ENCODE measurements at places on chromosomes 2 and 18.

DNA sequence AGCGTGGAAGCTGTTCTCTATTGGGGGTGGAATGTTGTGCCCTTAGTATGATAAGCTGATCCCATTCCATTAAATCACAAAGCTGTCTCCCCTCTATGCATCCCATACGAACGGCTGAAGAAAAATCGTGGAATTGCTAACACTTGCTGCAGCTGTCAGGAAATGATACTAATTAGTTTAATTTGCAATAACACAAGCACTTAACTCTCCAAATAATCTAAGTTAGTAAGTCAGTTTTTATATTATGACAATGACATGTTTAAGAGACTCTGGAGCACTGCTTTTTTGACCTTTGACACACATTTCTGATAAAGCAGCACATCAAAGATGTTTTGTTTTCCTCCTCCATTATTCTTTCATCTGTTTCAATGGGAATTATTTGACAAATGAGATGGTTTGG, 123.7 kb upstream of the SATB2 start:
- DNase-seq, result no peak

- DNase-seq, result no peak
These were observed 7.7 kb downstream of the MDH1 start for GRCh38 chr2:63596401-63596883.

GRCh38 chr2:215851696-215852095, 161.7 kb downstream of the MREG start:
- DNase-seq, result no peak

DNA sequence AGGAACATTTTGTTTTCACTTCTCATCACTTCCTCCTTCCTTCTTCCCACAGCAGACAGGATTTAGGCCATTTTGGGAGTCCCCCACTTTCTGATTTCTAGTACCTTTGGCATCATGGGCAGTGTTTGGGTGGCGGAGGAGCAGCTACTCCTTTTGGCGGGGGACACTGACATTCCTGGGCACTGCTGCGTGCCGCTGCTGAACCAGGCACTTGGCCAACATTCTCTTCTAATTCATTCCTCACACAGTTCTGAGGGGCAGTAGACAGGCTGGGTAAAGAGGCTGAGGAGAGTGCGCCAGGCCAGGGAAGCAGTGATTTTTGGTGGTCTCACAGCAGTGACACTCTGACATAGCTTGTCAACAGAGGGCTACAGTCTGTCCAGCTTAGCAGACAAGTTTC, 270.2 kb downstream of the LOXHD1 start:
- no peak for DNase-seq

GRCh38 chr18:62784966-62785413, 69.6 kb downstream of the PHLPP1 start:
- DNase-seq, result no peak

- no peak for DNase-seq
These were observed 168.2 kb downstream of the VWC2L start for GRCh38 chr2:214579035-214579434.

DNA sequence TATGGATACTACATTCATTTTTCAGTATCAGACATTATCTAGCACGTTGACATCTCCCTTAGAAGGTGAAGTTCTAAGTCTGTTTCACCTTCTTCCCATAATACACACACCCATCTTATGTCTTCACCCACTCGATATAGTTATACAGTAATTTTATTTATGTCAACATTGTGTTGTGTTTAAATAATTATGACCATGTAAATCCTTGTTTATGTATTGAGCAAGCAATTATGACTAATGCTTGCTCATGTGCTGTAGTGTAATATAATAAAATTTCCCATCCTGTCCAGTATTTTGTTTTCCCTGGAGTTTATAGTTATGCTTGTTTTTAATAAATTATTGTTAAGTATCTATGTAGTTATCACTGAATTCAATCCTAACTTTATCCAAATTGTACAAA, 163.2 kb downstream of the MTX2 start:
- DNase-seq, result no peak

DNA sequence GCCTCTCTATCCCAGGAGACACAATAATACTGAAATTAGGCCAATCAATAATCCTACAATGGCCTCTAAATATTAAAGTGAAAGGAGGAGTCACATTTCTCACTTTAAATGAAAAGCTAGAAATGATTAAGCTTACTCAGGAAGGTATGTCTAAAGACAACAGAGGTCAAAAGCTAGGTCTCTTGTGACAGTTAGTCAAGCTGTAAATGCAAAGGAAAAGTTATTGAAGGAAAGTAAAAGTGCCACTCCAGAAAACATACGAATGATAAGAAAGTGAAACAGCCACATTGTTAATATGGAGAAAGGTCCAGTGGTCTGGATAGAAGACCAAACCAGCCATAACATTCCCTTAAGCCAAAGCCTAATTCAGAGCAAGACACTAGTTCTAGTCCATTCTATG, 9.5 kb downstream of the SESTD1 start:
- no peak for DNase-seq

DNA sequence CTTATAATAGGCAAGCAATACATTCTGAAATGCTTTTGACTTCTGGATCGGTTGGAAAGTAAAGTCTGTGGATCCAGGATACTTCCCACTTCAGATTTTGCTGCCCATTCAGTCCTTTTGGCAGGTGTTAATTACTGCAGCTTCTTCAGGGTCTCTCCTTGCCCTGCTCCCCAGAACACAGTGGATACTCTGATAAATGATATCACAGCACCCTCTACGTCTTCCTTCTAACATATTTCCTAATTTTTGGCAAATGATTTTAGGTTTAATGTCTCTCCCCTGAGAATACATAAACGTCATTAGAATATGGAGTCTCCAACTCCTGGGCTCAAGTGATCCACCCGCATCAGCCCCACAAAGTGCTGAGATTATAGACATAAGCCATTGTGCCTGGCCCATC, 249.8 kb downstream of the NYAP2 start:
- no peak for DNase-seq

- no peak for DNase-seq
These were observed 39.5 kb downstream of the THNSL2 start for GRCh38 chr2:88209521-88210131.

DNA sequence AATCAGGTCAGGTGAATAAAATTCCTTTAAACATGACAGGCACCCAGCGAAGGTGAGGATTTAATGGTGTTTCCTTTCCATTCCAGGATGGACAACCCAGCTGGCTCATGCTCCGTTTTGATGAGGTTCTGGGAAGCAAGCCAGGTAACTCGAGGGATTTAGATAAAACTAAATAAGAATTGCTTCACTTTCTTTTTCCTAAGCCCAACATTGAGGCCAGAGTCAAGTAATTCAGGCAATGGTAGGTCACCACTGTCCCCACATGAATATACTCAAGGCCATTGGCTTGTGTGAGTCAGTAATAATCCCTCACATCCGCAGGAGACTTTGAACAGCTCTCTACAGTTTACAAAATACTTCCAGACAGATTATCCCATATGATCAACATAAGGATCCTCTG, 16.2 kb upstream of the LRATD1 start:
- no peak for DNase-seq

- no peak for DNase-seq
These were observed 1146.6 kb downstream of the RPIA start for GRCh38 chr2:89837962-89838625.

DNA sequence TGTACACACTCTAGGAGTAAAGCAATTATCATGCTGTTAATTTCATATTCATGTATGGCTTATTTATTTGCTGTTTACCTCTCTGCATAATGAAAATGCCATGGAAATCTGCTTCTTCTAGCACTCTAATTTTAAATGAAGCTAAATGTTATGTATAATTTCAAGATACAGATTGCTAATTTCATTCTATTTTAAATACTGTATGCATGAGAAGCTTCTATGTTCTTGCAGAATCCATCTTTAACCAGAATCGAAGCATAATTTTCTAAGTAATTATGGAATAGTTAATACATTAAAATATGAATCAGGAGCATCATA, 127.2 kb downstream of the UBE2E3 start:
- no peak for DNase-seq

- DNase-seq, result no peak
These were observed 20.6 kb downstream of the ANTXR1 start for GRCh38 chr2:69033461-69034095.

DNA sequence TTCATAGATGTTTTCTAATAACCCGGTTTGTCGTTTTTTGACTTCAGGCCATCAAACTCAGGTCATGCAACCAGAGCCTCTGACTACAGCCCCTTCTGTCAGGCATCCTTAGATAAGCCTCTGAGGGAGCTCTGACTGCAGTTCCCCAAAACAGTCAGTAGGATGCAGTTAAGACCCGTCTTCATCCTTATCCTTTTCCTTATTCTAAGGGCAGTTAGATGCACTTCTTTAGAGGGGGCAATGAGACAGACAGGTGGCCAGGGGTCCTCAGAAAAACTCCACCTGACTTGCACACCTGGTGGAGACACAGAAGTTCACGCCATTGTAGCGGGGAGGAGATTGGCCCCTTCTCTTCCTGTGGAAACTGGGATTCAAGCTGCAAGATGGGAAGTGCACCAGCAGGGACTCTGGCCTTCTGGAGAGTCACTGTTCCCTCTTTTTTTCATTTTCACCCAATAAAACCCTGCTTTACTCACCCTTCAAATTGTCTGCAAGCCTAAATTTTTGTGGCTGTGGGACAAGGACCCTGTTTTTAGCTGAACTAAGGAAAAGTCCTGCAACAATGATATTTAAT, 104.8 kb upstream of the TFPI start:
- DNase-seq, result no peak

DNA sequence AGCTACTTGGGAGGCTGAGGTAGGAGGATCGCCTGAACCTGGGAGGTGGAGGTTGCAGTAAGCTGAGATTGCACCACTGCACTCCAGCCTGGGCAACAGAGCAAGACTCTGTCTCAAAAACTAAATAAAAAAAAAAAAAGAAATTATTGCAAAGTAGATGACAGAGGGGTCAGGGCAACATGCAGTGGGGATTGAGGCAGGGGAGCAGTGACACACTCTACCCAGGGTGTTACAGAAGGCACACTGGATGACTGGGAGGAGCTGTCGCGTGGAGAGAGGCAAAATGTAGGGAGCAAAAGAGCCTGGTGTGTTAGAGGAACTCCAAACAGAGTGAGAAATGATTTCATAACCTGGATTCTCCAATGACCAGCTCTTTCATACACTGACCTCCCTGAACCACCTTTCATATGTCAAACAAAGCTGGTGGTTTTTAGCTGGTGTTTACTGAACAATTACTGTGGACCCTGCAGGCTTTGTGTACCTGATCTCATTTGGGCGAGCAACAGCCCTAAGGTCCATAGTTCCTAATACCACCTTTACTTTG, 22.1 kb downstream of the FBXO41 start:
- DNase-seq, result no peak

DNA sequence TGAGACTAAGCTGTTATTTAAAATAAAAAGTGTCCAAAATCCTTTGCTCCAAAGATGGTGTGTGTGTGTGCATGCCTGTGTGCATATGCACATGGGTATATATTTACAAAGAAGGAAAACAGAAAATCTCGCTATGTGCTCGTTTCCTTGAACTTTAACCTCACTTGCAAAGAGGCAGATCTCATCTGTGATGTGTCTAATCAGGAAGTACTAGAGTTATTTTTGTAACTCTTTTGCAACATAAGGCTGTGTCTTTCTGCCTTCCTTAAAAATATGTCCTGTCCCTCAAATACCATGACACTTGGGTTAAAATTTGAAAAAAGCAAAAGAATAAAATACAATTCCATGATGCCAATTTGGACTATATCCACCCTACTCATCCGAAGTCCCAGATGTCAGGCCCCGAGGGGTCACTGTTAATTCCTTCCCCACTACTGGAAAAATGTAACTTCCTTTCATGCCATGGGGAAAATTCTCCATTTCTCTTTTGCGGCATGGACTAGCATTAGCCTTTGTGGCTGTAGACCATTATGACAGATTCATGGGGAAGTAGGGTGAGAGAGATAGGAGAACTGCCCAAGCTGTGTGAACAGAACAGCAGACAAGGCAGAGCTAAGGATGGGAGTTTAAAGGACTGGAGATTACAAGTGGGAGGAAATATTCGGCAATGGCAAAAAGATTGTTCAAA, 191.3 kb downstream of the MYO1B start:
- DNase-seq, result no peak

DNA sequence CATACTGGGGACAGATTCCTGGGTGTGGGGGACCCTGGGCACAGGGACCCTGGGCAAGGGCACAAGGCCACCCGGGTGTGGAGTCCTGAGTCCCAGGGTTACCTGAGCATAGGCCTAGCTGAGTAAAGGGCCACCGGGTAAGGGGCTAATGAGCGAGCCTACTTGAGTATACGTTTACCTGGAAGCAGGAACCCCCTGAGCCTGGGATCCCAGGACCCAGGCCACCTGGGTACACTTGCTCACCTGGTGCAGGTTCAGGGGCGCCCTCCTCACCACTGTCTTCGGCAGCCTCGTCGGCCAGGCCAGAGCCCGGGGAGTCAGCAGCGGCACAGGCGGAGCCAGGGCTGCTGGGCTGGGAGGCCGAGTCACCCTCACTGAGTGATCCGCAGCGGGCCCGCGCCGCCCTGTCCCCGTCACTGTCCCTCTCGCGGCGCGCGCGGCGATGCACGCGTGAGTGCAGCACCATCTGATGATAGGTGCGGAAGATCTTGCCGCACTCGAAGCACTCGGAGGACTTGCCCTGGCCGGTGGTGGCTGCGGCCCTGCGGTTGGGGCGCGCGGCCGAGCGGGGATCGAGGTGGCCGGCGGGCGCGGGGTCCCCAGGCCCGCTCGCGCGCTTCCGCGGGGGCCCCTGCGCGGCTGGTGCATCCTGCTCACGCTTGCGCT, 53.9 kb downstream of the ZNF516 start:
- no peak for DNase-seq

GRCh38 chr2:20430461-20431300, 16.2 kb upstream of the RHOB start:
- no peak for DNase-seq

DNA sequence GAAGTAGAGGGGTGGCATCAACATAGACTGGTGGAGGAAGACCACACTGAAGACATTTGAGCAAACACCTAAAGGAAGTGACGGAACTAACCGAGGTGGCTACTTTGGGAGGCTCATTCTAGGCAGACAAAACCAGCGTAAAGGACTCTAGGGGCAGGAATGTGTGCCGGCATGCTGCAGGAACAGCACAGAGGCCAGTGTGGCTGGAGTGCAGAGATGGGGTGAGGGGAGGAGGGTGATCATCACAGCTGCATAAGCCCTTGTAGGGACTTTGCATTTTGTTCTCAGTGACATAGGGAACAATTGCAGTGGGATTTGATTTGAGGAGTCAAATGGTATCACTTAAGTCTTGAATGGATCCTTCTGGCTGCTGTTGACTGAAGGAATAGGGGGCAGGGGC, 253.5 kb downstream of the NCKAP5 start:
- DNase-seq, result no peak

Measured in stimulated activated CD4-positive, alpha-beta T cell treated with anti-CD3 and anti-CD28 coated beads, Interleukin-4, amount 100 ng/mL, for 48 hours (primary cell).